ENCODE measurements at places on chromosomes 7 and 10.

- no peak for DNase-seq
Observed at GRCh38 chr10:48620719-48621118, 15.8 kb upstream of the ARHGAP22 start.

GRCh38 chr7:150398965-150399320 lies 19.8 kb downstream of the ZNF775 start:
- DNase-seq, result no peak

GRCh38 chr7:132160611-132161532 lies 415.4 kb downstream of the PLXNA4 start:
- no peak for DNase-seq

DNA sequence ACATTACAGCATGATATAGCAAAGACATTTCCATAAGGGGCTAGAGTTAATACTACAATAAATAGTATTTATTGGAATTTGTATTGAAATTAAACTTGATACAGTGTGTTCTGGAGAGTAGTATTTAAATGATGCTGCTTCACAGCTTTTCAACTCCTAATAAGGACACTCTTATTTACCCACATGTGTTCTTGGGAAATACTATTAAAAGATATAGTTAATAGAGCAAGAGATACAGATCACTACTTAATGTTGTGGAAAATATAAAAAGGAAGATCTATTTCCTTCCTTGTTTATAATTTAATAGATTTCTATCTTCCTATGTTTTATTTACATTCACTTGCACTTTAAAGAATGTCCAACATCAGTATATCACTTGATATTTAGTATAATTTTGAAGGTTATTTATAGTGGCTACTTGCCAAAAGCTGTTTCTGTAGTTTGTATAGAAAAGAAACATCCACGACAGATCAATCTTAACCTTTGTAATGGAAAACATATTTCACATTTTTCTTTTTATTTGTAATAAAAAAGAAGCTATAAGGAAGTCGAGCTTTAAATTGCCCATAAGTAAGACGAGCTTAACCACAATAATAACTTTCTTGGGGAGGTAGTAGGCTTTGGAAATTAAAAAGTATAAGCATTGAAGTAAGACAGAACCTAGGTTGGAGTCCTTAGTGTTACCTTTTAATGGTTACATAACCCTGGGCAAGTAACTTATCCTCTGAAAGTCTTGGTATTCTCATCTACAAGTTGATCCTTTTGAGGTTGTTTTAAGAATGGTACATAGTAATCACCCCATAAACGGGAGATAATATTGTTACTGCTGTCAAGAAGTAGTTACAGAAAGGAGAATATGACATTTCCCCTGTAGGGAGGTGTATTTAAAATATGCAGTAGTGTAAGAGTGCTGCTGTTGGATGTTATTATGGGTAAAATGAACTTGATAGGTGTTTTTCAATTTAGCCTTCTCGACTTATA lies 32.8 kb downstream of the CPED1 start:
- no peak for DNase-seq

DNA sequence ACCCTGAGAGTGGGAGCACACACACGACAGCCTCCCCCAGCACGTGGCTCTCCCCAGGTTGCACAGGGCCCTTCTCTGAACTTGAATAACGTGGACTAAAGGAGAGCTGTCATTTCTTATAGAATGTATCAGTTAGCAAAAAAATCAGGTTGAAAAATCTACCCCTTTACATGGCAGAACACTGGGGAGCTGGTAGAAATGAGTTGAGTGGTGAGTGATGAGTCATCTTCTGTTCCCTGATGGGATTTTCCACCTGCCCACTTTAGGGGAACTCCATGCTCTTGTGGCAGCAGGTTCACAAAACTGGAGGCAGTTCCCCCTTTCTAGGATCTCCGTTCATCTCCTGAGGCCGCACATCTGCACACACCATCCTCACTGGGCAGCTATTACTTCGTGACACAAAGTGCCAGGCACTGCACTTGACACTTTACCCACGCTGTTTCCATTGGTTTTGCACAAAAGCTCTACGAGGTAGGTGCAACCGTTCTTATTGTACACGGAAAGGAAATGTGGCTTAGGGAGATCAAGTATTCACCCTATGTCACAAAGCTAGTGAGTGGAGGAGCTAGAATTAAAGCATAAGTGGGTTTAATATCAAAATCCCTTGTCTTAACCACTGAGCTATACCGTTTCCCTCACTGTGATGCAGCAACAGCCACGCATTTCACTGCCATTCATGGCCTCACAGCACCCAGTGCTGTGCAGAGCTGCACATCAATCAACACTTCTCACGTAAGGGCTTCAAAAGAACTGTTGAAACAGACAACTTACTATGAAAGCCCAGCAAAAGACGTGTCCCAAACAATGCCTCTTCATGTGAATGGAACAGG lies 80.2 kb downstream of the RNF216 start:
- peak; percentile 50 for DNase-seq

GRCh38 chr7:114405427-114405826 lies 9.2 kb upstream of the FOXP2 start:
- no peak for DNase-seq

DNA sequence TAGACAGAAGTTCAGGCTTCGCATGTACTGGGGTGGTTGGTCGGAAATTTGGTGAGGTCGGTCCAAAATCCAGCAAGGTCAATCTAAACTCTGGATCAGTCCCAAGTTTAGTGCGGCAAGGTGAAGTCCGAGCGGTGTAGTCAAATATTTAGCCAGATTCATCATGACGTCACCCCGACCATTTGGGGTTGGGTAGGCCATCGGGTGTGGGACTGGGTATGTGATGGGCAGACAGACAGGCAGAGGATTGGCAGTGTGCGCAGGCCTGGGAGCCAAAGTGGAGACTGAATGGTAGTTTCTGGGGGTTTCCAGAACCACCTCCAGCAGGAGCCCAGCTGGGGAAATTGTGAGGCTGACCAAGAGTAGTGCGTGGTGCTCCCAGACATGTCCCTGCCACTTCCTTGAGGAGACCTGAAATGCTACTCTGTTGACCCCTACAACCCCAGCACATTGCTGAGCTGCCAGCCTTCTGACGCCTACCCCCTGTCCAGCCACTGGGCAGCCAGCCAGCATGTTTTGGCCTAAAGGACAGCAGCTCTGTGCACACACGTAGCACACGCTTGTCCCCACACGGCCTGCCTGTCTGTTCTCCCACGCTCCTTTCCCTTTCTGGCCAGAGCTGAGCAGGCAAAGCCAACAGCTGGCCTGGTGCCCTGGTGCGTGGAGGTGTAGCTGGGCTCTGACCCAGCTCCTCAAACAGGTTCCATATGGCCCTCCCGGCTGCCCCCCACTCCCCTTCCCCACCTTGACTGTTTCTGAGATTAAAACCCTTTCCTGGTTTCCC lies 55.9 kb downstream of the FAM241B start:
- no peak for DNase-seq

GRCh38 chr7:42091461-42092291 lies 145.3 kb downstream of the GLI3 start:
- no peak for DNase-seq

DNA sequence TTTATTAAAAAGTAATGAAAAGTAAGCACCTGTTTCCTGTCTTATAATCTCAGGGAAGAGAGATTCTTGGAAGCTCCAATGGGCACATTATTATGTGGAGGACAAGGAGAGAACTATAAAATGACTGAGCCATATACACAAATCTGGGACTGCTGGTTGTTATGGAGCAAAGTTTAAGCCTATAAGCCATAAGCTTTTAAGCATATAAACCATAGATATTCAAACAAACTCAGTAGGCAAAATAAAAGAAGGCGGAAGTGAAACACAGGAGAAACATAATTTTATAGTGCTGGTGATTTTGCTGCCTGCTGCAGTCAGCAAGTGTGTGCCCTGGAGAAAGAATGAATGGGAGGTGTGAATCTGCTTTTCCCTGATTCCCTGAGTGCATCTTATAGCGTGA lies 274.4 kb downstream of the KIF20B start:
- DNase-seq, result no peak

GRCh38 chr7:1665549-1666316 lies 4.3 kb upstream of the ELFN1 start:
- no peak for DNase-seq
